ENCODE measurements at places on chromosomes 11 and 22. TPM values are rescaled to one million over a fixed set of nuclear protein-coding genes. Genes with fewer than 3 reads are reported as not detected.

GRCh38 chr22:37549704-37550059, 10.6 kb upstream of the CDC42EP1 start:
- no peak for DNase-seq
- peaks cover 95% of the 10 kb centered on the region for H3K4me1 ChIP-seq
- H3K27me3 ChIP-seq: no peaks in the 10 kb centered on the region
- no peak overlapping the region for H3K4me3 ChIP-seq
- H3K27ac ChIP-seq: no peak overlapping the region

The DLG2 gene
- 1.1 TPM for total RNA-seq

DNA sequence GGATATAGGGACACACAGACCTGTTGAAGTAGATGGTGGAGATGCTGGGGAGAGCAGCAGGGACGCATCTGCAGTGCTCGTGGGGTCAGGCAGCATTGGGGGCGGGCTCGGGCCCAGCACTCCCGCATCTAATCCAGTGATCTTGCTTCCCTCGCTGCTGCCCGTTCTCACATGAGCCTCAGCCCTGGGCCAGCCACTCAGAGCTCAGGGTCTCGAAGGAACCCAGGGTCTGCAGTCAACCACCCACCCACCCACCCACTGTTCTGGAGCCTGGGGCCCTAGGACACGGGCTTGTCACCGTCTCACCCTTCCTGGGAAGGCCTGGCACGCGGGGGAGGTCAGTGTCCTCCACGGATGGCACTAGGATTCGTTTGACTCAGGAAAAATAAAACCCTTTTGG, 406.0 kb downstream of the TBC1D22A start:
- peaks cover 26% of the 10 kb centered on the region for H3K4me1 ChIP-seq
- H3K27ac ChIP-seq: no peak overlapping the region
- H3K4me3 ChIP-seq: no peak overlapping the region
- H3K27me3 ChIP-seq: no peaks in the 10 kb centered on the region

DNA sequence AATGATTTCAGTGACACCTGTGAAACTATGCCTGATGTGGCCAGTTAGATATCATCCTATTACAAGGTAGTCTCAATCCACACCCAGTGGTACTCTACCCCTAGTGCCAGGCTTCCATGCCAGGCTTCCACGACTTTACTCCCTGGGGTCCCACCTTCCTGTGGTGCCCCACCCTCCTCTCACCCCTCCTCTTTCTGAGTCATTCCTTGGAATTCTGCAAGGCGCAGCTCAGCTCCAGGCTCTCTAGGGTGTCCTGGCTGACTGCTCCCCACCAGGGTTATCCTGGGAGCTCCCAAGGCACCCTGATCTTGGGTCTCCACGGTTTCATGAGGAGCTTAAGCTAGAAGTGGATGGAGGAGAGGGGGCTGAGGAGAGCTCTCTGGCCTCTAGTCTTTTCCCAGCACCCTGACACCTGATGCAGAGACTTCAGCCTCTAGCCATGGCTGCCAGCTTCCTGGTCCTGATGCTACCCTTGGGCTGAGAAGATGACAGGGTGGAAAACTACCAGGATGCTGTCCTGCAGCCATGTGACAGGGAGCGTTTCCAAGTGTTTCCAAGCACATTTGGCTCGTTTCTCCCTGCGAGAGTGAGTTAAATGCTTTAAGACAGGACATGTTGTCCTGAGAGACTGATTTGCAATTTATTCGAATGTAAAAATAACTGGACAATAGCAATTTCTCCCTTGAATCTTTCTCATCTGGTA, 1461.2 kb downstream of the TBC1D22A start:
- H3K27me3 ChIP-seq: peaks cover 3% of the 10 kb centered on the region
- DNase-seq: no peak
- H3K27ac ChIP-seq: no peak overlapping the region
- no peaks in the 10 kb centered on the region for H3K4me1 ChIP-seq

DNA sequence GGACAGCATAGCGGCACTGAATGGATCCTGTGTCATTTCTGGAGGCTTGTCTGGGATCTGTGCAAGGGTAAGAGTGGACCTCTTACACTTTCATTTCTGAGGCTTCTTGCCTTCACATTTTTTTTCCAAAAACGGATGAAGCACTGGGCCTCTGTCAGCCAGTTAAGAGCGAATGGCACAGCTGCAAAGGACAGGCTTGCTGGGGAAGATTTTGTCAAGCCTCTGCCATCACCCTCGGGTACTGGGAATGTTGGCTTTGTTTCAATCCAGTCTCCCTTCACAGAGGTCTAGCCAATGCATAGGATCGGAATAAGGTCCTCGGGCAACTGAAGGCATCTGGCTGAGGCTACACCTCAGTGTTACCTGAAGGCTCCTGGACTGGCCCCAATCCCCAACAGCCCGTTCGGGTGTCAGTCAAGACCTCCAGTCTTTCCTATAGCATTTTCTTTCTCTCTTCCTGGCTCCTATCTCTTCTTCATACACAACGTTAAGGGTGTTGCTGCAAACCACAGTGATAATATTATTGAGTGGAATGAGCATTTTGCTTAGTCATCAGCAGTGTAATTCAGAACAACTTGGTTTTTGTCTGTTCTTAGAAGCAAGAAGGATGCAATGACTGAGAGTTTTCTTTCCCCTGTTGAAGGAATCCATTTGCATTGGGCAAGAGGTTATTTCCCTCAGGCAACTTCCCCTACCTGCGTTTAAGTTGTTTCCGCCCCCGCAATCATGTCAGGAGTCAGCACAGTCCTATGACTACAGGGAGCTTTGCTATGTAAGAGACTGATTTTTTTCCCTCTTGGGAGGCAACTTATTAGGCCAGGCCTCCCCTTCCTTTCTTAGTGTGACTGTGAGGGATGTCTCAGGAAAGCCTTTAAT, 22.8 kb downstream of the NPAT start:
- DNase-seq: no peak
- peaks cover 7% of the 10 kb centered on the region for H3K36me3 ChIP-seq
- no peaks in the 10 kb centered on the region for H3K27me3 ChIP-seq
- peaks cover 11% of the 10 kb centered on the region for H3K4me1 ChIP-seq
